ENCODE measurements at places on chromosomes 4 and X.

GRCh38 chrX:38837389-38837788 lies 36.1 kb downstream of the MID1IP1 start:
- DNase-seq = no peak

DNA sequence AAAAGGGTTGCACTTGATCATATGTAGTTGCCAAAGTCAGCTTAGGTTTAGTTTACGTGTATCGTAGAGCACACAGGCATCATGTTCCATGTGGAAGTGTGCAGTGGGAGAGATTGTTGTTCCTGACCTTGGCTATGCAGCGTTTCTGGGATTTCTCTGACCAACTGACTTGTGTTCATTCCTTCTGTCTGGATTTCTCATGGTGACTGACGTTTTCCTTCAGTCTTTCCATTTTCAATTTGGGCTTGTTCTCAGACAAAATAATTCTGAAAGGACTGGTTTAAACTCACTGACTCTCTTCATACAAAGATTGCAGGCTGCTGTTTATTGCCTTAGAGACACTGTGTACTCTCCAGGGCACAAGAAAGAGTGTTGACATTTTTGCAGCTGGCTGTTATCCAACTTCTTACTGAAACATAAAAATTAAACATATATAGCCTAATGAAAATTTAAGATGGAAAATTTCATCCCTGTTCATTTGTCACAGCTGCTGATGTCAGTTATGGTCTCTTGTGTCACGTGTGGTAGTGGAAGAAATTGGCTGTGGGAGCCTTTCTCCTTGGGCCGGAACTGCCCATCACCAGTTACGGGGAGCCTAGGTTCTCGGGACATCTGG lies 95.4 kb downstream of the TNIP2 start:
- DNase-seq = no peak

DNA sequence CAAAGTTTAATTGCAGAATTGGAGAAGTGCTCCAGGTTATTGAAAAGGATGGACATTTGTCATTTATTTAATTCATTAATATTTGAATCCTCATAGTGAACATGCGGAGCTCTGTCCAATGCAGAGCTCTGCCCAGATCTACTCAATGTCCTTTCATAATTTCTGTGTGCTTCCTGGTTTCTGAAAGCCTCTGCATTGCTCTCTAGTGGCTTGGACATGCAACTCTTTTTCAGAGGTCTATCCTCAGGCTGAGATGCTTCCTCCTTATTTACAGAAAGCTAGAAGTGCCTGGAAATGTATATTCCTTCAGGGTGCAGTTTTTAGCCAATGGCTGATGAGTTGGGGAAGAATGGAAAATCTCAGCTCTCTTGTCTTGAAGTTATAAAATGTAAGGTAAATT lies 786.1 kb upstream of the AADAT start:
- DNase-seq = no peak

GRCh38 chr4:24807611-24808010 lies 12.2 kb downstream of the SOD3 start:
- DNase-seq = no peak

- DNase-seq = no peak
These were observed 173.0 kb upstream of the CASK start for GRCh38 chrX:42096265-42096920.

GRCh38 chr4:28010577-28011240 lies 1150.1 kb downstream of the STIM2 start:
- DNase-seq = no peak

- DNase-seq = no peak
These were observed 980 bp downstream of the AP1S2 start for GRCh38 chrX:15853586-15854079.

GRCh38 chrX:17377795-17378194 lies 2.8 kb downstream of the NHS start:
- no peak for DNase-seq

DNA sequence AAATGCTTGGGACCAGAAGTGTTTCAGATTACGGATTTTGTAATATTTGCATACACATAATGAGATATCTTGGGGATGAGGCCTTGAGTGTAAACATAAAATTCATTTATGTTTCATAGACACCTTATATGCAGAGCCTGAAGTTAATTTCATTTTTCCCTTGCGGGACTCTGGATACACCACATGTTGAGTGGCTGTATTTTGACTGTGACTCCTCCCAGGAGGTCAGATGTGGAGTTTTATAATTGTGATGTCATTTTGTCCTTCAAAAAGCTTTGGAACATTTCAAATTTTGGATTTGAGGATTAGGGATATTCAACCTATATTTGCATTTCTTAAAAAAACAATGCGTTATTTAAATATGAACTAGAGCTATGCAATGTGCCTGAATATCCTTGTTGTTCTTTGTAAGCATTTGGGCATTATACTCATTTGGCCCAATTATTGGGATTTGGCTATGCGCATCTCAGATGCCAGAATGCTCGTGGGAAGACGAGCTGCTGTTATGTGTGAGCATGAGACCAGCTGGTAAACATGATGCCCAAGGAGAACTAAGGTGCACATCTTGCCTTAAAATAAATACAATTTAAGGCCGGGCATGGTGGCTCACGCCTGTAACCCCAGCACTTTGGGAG lies 223.0 kb upstream of the STS start:
- no peak for DNase-seq

DNA sequence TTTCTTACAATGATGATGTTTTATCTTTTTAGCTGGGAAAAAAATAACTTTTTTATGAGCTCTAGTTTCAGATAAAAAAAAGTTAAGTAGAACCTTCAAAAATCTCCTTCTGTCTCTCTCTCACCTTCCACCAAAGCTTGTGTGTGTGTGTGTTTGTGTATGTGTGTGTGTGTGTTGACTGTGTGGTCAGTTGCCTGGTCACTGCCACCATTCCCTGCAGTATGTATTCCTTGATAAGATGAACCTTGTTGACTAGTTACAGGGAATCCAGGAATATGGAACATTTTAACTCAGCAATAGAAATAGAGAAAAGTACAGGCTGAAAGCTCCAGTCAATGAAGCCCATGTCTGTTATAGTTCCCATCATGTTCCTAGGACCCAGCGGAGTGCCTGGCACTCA lies 143.5 kb downstream of the CORIN start:
- no peak for DNase-seq

DNA sequence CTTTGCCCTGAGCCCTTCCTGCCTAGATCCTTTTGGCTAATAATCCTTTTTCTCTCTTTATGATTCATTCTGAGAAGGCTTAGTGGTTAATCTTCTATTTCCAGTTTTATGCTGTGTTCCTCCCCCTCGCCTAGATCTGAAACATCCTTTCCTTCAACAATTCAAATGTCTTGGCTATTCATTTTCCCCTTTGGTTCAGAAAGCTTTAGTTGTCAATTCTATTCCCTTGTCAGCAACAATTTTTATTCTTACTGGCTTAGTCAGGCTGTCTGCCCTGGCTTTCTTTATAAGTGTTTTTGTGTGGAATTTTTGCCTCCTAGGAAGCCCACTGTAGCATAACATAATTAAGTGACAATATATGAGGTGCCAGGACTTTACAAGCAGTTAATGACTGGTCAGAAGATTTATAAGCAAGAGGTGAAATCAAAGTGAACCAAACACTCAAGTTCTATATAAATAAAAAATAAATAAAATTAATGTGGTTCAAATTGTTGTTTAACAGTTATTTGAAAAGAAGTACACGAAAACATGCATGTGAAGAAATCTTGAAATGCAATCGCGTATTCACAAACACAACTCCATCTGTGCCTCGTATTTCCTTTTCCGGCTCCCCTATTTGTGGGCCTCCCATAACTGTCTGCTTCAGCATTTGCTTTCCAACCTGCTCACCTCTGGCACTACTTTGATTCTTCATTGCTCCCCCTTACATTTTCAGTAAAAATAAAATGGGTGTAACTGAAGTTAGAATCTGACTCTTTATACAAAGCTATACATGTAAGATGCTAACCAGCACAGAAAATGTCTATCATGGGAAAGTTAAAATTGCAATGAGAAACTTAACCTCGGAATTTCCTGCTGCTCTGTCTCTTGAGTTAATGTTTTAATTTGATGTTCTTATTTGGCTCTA lies 235.4 kb downstream of the SPRY1 start:
- no peak for DNase-seq

DNA sequence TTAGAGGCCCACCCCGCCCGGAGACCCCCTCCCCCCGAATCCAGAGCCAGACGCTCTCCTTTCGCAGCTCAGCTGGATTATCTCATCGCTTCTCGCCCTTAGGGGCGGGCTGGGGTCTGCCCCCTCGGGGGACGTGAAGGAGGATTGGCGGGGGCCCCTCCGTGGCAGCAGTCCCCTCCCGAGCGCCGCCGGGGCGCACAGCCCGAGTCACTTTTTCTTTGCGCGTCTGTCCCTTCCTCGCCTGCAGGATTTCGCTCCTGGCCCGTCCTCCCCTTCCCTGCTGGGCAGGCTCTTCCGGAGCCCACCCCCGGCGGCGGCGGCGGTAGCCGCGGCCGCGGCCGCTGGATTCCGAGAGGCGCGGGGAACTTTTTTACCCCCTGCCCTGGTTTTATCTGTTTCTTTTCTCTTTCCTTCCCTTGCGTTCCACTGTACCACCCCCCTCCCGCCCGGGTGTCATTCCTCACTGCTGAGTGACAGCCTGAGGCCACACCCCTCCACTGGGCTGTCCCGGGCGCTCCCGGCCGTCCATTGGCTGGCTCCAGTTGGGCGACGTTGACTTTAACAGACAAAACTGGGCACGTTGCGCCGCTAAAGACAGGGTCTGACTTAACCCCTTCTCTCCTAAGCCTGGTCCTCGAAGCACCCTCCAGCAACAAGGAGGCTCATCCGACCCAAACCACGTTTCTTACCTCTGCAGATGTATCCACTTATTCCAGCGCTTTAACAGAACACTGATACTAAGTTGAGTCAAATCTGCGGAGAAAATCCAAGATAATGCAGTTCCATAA lies 492 bp upstream of the NKX3-2 start:
- peak; percentile 24 for DNase-seq
